Peyer's patch (tissue), 4 donors: ENCODE measurements at places on chromosomes 12 and 14. TPM values are rescaled to one million over a fixed set of nuclear protein-coding genes. Genes with fewer than 3 reads are reported as not detected.

DNA sequence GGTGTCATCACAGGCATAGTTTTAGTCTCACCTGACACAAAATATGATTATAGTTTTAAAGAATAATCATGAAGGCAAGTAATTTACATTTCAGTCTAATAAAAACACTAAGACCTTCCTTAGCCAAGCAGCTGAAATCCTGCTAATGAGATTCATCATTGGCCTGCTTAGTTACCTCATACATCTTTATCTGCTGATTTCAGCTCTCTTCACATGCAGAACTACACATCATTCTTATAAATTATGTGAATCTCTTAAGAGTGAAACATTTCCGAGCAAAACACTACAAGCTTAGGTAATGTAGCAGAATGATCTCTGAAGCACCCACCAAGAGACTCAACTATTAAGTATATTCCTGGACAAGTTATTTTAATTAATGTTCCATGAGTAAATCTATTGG lies 198.1 kb downstream of the DPY19L2 start:
- H3K4me3 ChIP-seq: no peak overlapping the region
- no peak overlapping the region for H3K27ac ChIP-seq
- H3K36me3 ChIP-seq: no peaks in the 10 kb centered on the region
- DNase-seq: no peak

DNA sequence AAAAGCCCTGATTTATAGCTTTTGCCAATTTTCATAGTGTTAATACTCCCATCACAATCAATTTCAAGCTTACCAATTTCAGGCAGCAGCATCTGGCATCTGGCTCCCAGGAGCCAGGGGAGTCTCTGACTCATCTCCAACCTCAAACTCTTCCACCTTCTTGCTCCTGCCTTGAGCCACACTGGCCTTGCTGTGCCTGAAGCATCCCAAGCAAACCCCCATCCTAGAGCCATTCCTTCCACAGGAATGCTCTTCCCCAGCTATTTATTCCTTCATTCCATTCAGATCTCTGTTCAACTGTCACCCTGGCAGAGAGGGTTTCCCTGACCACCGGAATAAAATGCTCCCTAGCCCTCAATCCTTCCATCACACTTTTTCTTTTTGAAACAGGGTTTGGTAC lies 13.9 kb upstream of the PPP1CC start:
- no peaks in the 10 kb centered on the region for H3K27me3 ChIP-seq
- no peak for DNase-seq
- H3K4me3 ChIP-seq: no peak overlapping the region
- H3K27ac ChIP-seq: no peak overlapping the region

DNA sequence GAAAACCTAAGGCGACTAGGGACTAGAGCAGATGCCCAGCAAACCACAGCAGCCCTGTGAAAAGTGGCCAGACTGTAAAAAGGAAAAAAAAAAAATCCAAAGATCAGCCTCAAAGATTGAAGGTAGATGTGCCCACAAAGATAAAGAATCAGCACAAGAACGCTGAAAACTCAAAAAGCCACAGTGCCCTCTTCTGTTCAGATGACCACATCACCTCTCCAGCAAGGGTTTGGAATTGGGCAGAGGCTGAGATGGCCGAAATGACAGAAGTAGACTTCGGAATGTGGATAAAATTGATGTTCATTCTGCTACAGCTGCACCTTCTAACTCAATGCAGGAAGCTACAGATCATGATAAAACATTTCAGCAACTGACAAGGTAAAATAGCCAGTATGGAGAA lies 154.4 kb downstream of the GPHN start:
- no peaks in the 10 kb centered on the region for H3K27me3 ChIP-seq
- no peaks in the 10 kb centered on the region for H3K36me3 ChIP-seq
- H3K27ac ChIP-seq: no peak overlapping the region
- no peak overlapping the region for H3K4me3 ChIP-seq

DNA sequence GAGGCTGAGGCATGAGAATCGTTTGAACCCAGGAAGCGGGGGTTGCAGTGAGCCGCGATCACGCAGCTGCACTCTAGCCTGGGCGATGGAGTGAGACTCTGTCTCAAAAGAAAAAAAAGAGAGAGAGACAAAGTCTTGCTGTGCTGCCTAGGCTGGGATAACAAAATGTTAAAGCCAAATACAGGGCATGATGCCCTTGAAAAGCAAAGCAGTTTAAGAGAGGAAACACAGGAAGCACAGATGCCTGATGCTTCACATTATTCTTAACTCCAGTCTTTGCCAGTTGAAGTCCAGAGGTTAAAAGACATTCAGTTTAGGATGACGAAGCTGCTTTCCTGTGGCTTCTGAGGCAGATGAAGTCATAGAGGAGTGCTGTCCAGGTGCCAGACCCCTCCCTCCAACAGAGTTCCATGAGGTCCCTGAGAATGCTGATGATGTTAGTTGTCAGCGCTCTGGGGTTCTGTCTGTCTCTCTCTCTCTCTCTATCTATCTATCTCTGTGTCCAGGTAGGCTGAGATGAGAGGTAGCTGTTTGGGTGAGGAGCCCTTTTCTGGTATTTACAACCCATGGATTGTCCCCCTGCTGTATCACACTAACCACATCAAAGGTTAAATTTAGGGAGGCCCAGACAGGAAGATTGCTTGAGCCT lies 4.9 kb upstream of the MRPL52 start:
- H3K4me3 ChIP-seq: no peak overlapping the region
- H3K36me3 ChIP-seq: no peaks in the 10 kb centered on the region
- no peaks in the 10 kb centered on the region for H3K4me1 ChIP-seq
- DNase-seq: peak; percentile 79
- no peaks in the 10 kb centered on the region for H3K27me3 ChIP-seq

GRCh38 chr14:58119381-58119780 lies 32.6 kb downstream of the ARMH4 start:
- H3K36me3 ChIP-seq: no peaks in the 10 kb centered on the region
- H3K27me3 ChIP-seq: no peaks in the 10 kb centered on the region
- no peak overlapping the region for H3K4me3 ChIP-seq
- no peak for DNase-seq
- H3K27ac ChIP-seq: no peak overlapping the region
- no peaks in the 10 kb centered on the region for H3K4me1 ChIP-seq

DNA sequence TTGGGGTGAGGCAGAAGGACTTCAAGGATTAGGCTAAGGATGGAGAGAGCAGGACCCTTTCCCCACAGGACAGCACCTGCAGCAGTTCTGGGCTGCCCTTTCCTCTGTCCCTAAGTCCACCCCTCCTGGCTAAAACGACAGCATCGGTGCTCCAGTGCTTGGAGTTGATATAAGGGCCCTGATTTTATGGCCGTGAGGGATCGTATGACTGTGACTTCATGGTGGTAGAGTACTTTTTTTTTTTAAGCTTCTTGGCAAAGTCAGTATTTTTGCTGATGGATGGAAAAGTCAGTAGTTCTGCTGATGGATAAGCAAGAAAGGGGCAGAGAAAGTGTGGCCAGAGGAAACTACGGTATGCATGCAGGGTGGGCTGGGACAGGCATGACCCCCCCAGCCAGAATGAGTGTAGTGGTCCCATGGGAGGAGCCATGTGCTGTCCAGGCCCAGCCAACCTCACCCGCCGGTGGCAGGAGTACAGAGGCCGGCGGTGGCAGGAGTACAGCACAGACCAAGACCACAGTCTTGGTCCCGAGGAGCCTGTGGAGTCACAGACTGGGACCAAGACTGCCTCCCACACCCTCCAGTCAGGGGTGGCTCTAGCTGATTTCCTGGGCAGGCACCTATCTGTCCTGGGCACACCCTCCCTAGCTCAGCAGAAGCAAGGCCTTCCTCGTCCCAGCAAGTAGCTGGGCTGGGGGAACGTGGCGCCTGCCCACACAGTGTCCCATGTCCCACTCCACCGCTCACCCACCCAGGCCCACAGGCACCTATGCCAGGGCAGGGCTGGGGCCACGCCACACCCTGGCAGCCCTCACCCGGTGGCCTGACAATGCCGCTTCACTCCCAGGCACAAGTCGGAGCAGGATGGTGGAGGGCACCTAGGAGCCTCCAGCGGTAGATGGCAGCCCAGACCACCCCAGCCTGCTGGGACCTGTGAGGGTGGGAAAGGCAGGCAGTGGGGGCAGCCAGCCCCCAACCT lies 46.3 kb downstream of the CCDC88C start:
- H3K27ac ChIP-seq: no peak overlapping the region
- H3K4me3 ChIP-seq: no peak overlapping the region
- H3K27me3 ChIP-seq: no peaks in the 10 kb centered on the region

- H3K36me3 ChIP-seq: no peaks in the 10 kb centered on the region
- H3K27me3 ChIP-seq: no peaks in the 10 kb centered on the region
- no peaks in the 10 kb centered on the region for H3K4me1 ChIP-seq
- no peak for DNase-seq
Observed at GRCh38 chr12:115177899-115178298, 493.9 kb upstream of the TBX3 start.

GRCh38 chr12:125267114-125267513 lies 201.9 kb downstream of the AACS start:
- no peak overlapping the region for H3K4me3 ChIP-seq
- no peaks in the 10 kb centered on the region for H3K4me1 ChIP-seq
- H3K27me3 ChIP-seq: no peaks in the 10 kb centered on the region

GRCh38 chr14:105051182-105052109 lies 13.8 kb downstream of the GPR132 start:
- H3K27ac ChIP-seq: no peak overlapping the region
- no peaks in the 10 kb centered on the region for H3K27me3 ChIP-seq
- no peaks in the 10 kb centered on the region for H3K4me1 ChIP-seq
- H3K36me3 ChIP-seq: no peaks in the 10 kb centered on the region

- H3K27ac ChIP-seq: peak overlapping the region; percentile 54
- no peaks in the 10 kb centered on the region for H3K4me1 ChIP-seq
- H3K36me3 ChIP-seq: no peaks in the 10 kb centered on the region
- H3K4me3 ChIP-seq: no peak overlapping the region
- no peaks in the 10 kb centered on the region for H3K27me3 ChIP-seq
Observed at GRCh38 chr14:91755570-91756295, 23.8 kb upstream of the CATSPERB start.

GRCh38 chr12:110466791-110467190 lies 1.3 kb downstream of the GPN3 start:
- H3K4me3 ChIP-seq: no peak overlapping the region
- no peaks in the 10 kb centered on the region for H3K36me3 ChIP-seq
- H3K27ac ChIP-seq: no peak overlapping the region
- no peaks in the 10 kb centered on the region for H3K27me3 ChIP-seq
- no peak for DNase-seq

DNA sequence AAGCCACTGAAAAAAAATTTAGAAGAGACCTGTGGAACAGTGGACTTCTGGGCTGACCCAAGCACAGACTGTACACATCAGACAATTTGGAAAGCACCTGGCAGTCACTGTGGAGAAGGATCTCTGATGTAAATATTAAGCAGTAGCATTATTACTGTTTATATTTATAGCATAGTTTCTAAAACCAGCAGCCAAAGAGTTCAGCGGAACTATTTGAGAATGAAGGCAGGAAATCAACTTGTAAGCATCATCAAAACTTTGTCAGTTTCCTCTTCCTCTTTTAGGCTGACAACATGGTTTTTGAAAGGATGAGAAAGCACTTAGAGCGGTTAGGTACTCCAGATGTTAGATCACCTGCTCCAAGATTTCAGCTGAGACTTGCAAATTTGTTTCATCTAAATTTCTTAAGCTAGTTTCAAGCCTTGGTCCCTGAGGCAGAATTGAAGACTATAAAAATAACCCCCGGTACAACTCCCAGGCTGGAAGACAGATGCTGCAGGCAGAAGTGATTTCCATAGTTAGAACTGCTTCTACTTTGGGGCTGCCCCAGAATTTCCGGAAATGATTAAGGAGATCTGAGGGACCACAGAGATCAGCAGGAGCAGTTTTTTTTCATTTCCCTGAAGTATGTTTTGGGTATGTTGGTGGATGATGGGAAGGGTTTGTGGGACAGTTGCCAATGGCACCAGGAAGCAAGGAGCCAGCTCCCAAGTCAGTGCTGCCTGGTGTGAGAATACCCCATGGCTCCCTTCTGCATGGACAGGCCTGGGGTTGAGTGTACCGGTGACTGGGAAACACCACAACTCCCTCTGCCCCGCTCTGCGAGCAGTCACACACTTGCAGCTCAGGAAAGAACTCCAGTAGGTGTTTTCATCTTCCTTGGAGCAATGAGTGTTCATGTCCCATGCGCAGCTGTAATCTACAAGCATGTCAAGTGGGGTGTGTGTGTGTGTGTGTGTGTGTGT lies 354.5 kb downstream of the NUAK1 start:
- H3K4me1 ChIP-seq: peaks cover 5% of the 10 kb centered on the region
- H3K4me3 ChIP-seq: no peak overlapping the region
- H3K36me3 ChIP-seq: no peaks in the 10 kb centered on the region
- H3K27me3 ChIP-seq: no peaks in the 10 kb centered on the region

DNA sequence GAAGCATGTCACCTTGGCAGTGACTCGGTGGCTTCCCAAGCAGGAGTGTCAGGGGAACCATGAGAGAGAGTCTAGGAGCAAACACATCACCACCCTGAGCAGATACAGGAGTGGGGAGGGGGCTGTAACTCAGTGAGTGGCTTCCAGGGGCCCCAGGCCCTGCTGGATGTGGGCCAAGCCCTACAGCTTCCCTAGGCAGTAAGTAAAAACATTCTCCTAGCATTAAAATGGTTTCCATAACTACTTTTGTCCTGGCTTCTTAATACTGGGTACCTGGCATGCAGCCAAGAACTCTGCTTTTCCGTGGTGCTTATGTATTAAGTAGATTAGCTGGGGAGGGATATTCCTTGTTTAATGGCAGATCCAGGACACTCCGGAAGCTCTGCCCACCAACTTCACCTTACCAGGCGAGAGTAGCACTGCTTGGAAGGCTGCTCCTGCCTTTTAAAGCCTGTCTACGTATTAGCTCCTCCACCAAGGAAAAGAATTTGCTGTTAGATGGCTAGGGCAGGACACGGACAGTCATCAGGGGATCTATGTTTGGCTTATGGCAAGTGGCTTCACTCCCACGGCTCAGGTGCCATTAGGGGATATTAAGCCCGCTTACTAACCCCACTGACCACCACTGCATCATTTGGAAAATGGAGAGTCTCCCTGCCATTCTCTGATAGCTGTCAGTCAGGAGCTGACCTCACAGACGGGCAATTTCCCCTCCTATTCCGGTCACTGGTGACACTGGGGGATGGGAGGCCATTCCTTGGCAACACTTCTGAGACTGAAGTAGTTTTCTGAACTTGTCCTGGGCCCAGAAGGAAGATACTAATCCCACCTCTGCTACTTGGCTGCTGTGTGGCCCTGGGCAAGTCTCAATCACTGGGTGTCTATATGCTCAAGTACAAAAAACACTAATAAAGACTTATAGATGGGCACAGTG lies 22.8 kb downstream of the OTUB2 start:
- no peak overlapping the region for H3K27ac ChIP-seq
- no peak for DNase-seq
- H3K4me3 ChIP-seq: no peak overlapping the region
- no peaks in the 10 kb centered on the region for H3K4me1 ChIP-seq

GRCh38 chr14:63993992-63994391 lies 141.2 kb downstream of the SYNE2 start:
- H3K27ac ChIP-seq: no peak overlapping the region
- no peak overlapping the region for H3K4me3 ChIP-seq
- H3K36me3 ChIP-seq: peaks cover 52% of the 10 kb centered on the region

Gene CLEC2A
- total RNA-seq: not detected

Gene PLA2G1B
- total RNA-seq: not detected

Gene ADGRD1
- 27.2 TPM for total RNA-seq

Gene WNT5B
- total RNA-seq: 0.53 TPM

Gene NOVA1
- total RNA-seq: 8.0 TPM

Gene NPC2
- total RNA-seq: 102 TPM

Gene NELL2
- total RNA-seq: 39.2 TPM

Gene SUDS3
- 39.2 TPM for total RNA-seq

Gene CD163L1
- total RNA-seq: 194 TPM

Gene FOXA1
- total RNA-seq: 18.5 TPM

Gene NRL
- total RNA-seq: 14.2 TPM
